ENCODE measurements at places on chromosomes 4 and X.

DNA sequence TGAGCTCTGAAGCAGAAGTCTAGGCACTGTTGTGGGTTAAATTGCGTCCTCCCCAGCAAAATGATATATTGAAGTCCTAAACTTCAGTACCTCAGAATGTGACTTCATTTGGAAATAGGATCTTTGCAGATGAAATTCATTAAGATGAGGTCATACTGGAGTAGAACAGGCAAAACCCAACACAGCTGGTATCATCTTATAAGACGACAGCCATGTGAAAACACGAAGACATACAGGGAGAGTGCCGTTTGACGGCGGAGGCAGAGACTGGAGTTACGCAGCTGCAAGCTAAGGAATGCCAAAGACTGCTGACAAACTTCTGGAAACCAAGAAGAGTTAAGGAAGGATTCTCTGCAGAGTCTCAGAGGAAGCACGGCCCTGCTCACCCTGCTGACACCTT is 241.5 kb downstream of the MAML3 start:
- no peak for DNase-seq

- no peak for DNase-seq
Observed at GRCh38 chrX:19557822-19558221, 42.5 kb upstream of the MAP3K15 start.

- DNase-seq = no peak
Observed at GRCh38 chr4:165096776-165097175, 15.9 kb downstream of the TMEM192 start.

DNA sequence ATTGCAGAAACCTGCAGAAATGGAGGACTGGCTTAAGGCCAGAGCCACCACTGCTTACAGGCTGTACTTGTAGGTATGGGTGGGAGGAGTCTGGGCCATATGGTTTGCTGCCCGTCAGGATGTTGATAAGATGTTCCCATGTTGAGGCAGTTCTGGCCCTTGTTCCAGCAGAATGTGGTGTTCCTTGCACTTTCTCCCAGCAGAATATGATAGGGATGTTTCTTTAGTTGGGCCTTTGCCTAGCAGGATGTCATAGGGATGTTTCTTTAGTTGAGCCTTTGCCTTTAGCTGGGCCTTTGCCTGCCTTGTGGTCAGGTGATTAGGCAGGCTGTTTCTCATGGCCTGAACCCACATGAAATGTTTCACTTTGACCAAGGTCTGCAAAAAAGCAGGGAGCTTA is 139.1 kb upstream of the PAQR3 start:
- DNase-seq = no peak

- no peak for DNase-seq
Observed at GRCh38 chrX:80306007-80306406, 114.2 kb upstream of the TENT5D start.

GRCh38 chr4:78971776-78972175 is 32.5 kb upstream of the PAQR3 start:
- no peak for DNase-seq

GRCh38 chr4:87053176-87053658 is 118.4 kb downstream of the AFF1 start:
- no peak for DNase-seq

Data from stimulated activated CD8-positive, alpha-beta memory T cell treated with anti-CD3 and anti-CD28 coated beads, Interleukin-2, amount 100 ng/mL, for 1 hour (primary cell).